ENCODE measurements at places on chromosomes 6 and 20.

- no peak for DNase-seq
Observed at GRCh38 chr6:151497905-151498304, 4.1 kb downstream of the CCDC170 start.

- no peak for DNase-seq
Observed at GRCh38 chr20:17645546-17646208, 36.4 kb downstream of the RRBP1 start.

- no peak for DNase-seq
Observed at GRCh38 chr6:50853939-50854338, 35.3 kb downstream of the TFAP2B start.

- no peak for DNase-seq
Observed at GRCh38 chr20:60667641-60668040, 584.4 kb upstream of the CDH4 start.

DNA sequence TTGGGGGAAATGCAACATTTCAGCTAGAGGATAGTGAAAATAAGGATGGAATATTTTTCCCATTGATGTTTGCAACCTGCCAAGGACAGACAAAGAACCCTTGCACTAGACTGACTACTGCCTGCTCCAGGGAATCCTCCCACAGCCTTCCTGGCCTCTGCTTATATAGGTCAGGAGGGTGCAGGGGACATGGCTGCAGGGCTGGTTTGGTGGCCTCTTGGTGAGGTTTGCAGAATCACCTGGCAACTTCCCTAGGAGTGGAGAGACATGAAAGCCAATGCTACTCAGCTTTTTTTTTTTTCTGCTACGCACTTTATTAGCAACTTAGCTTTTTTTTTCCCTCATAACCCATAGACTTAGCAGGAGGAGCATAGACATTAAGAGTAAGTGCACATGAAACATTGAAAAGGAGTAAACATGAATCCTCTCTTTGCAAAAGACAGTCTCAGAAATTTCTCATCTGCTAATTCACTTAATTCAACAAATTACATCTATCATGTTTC, 39.8 kb upstream of the CDYL start:
- DNase-seq: no peak

GRCh38 chr20:25538838-25539665, 46.3 kb downstream of the NINL start:
- no peak for DNase-seq

GRCh38 chr6:53179961-53180651, 31.5 kb upstream of the GCM1 start:
- no peak for DNase-seq

DNA sequence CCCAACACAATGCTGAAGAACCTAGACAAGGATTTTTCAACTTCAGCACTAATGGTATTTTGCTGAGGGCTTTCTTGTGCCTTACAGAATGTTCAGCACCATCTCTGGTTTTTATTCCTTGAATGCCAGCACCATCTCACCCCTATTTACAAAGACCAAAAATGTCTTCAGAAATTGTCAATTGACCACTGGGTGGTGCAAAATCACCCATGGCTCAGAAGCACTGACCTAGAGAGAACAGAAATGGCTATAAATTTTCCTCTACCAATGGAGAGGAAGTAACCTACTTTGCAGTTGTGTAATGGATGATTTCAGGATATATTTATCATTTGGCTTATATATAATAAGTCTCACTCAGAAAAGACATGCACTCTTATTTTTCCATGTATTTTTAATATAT, 431.0 kb upstream of the IRAK1BP1 start:
- no peak for DNase-seq

- DNase-seq: no peak
Observed at GRCh38 chr6:132893772-132894490, 79.6 kb downstream of the RPS12 start.

GRCh38 chr20:38927902-38928578, 1.8 kb downstream of the FAM83D start:
- no peak for DNase-seq

DNA sequence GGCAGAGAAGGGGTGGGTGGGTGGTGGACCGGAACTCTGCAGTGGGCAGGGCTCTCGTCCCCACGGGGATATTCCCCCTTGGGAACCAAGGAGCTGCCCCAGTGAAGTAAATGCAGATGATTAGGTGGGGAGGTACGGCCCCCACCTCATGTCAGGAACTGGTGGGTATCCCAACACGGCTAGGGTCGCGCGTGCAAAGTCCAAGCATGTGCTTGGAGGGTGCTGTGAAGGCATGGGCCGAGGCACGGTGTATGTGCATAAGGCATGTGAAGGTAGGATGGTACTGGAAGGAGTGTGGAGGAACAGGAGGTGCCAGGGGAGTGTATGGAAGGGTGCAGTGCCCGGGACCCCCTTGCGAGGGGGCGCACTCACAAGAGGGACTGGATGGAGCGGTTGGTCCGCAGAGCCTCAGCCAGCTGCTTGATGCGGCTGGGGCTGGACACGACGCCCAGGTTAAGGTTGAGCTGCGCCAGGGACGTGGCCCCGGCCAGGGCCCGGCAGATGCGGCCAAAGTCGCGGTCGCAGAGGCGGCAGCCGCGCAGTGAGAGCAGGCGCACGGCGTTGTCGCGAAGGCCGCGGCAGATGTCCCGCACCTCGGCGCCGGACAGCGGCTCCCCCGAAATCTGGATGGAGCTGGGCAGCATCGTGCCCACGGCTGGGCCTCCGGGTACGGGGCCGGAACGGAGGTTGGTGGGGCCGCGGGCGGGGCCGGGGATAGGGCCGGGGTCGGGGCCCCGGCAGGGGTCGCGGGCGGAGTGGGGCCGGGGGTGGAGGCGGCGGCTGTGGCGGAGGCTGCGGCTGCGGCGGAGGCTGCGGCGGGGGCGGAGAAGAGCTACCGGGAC, 783 bp downstream of the LRRC73 start:
- peak; percentile 33 for DNase-seq

- DNase-seq: no peak
Observed at GRCh38 chr6:148169706-148170105, 172.9 kb upstream of the SASH1 start.

DNA sequence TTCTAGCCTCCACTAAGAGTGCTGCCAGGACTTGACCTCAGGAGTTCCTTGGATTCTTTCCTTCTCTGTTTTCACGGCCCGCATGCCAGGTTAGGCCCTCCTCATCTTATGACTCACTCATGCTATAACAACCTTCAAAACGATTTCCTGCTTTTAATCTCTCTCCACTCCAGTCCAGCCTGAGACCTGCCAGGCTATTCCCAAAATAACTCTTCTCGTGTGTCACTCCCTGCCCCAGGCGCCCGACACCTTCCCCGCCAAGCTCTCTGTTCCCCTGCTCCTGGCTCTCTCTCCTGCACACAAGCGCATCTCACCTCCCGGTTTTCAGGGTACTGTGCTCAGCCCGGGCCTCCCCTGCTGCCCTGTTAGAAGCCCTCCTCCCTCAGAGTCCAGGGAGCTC, 64.1 kb upstream of the RPS6KA2 start:
- DNase-seq: no peak

DNA sequence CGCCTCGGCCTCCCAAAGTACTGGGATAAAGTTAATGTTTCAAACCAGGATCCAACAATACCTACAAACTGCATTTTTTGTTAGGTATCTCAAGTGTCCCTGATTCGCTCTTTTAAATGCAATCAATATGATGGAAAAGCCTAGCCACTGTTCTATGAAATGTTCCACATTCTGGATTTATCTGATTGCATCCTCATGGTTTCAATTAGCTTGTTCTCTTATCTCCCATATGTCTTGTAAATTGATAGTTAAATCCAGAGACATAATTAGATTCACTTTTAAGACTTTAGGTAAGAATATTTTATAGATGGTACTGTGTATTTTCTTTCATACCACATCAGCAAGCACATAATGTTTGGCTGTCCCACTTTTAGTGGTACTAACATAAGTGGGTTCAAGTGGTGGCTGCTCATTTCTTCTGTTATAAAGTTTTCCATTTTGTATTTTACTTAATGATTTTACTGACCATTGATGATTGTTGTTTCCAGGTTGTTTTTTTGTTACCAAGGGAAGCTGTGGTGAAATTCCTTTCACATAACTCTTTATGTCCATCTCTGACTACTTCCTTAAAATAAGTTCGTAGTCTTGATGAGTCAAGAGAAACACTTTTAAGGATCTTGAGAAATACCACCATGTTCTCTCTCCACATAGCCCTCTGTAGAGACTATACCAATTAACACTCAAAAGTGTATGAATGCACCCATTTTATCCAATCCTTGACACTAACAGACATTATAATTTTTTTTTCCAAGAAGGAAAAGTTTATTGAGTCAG, 40.5 kb downstream of the RNGTT start:
- no peak for DNase-seq

DNA sequence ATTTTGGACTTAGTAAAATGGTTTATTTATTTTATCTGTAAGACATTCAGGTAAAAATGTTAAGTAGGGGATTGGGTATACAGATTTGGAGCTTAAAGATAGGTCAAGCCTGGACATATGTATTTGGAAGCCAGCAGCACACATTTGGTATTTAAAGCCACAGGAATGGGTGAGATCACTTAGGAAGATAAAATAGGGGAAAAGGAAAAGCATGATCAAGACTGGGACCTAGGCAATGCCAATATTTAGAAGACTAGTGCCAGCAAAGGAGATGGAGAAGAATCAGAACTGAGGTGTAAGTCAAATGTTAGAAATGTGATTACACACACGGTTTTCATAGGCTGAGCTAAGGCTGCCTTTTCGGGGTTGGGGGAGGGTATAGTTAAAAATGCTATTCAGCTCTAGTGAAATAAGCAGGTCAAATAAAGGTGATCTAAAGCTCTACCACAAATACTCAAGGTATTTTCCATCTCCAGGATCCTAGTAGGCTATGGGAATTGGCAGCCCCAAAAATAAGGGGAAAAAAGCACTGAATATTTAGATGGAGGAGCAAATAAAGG, 20.6 kb downstream of the SLC2A12 start:
- DNase-seq: no peak

- DNase-seq: no peak
Observed at GRCh38 chr6:136737871-136738691, 54.2 kb downstream of the MAP3K5 start.

GRCh38 chr6:46042355-46042999, 26.8 kb upstream of the CLIC5 start:
- no peak for DNase-seq

- DNase-seq: no peak
Observed at GRCh38 chr6:147821295-147821897, 312.9 kb downstream of the SAMD5 start.

GRCh38 chr20:43508604-43509040, 1.1 kb downstream of the L3MBTL1 start:
- no peak for DNase-seq

DNA sequence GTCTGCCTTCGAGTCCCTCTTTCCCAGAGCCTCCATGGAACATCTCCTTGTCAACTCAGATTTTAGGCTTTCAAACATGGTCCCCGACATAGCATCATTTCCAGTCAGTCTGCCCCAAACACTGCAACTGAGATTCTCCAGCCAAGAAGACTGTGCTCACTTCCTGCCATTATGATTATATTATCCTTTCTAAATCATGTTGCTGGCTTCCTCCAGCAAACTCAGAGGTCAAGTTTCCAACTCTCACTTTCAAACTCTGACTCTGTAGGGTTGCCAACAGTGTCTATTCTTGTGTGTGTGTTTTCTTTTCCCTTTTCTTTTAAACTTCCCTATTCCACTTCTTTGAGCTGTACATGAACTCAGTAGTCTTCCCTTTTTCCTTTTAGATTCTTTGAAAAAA, 61.2 kb upstream of the TRAF3IP2 start:
- no peak for DNase-seq

- no peak for DNase-seq
Observed at GRCh38 chr6:20509212-20509611, 25.0 kb upstream of the CDKAL1 start.

DNA sequence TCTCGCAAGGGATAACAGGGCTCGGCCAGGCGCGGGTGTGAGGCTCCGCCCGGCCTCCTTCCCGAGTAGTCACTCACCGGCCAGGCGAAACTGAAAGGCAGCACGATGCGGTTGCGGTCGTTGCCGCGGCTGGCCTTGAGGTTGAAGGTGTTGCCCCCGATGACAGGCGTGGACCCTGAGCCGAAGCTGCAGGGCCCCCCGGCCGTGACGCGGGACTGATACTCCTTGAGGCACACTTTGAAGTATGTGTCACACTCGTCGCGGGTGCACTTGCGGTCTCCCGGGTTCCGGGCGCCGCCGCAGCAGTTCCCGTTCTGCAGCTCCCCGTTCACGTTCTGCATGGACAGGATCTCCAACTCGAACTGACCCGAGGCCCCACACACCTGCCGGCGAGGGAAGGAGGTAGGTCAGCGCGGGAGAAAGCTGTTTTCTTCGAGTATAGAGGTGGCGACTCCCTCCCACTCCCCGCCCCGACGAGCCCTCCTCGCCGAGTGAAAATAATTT, 1.1 kb downstream of the JAG1 start:
- DNase-seq: peak; percentile 72

- DNase-seq: no peak
Observed at GRCh38 chr6:93604951-93605350, 185.6 kb upstream of the EPHA7 start.

DNA sequence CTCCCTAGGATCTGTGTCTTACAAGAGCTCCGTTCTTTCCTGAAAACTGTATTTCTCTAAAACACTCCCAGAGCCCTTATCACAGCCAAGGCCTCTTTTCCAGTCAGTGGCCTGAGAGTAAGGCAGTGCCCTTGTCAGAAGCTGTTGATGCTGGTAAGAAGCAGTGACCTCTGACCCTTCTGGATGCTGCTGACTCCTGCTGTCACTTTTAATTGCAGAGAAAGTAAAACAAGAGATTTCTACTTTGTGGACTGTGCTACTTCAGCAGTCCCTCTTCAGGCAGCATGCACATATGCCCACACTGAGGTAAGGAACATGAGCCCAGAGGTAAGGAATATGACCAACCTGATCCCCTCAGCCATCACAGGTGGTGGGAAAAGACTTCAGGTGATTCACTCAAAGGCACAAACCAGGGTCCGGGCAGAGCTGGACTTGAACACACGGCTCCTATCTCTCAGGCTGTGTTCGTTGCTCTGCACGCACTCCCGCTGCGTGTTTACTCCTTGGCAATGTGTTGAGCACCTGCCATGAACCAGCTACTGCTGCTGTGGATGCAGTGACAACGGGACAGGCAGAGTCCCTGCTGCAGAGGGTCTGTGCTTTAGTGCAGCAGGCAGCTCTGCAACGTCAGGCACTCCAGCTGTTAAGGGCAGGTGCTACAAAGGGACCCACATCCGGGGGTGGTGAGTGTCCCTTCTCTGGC, 201.9 kb upstream of the CST7 start:
- DNase-seq: no peak

DNA sequence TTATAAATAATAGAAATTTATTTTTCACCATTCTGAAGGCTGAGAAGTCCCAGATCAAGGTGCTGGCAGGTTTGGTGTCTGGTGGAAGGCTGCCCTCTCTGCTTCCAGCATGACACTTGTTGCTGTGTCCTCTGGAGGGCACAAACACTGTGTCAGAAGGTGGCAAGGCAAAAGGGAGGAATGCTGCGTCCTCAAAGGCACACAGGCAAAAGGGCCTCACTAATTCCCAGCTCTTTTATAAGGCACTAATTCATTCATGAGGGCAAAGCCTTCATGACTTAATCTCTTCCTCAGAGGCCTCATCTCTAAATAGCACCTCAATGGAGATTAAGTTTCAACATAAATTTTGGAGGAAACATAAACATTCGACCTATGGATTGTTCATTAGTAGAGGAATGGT, 209.5 kb upstream of the SMLR1 start:
- DNase-seq: no peak

Data from activated T-cell treated with anti-CD3 and anti-CD28 coated beads, Interleukin-2, amount 50 U/mL, for 48 hours (primary cell).